ENCODE measurements at places on chromosomes 3 and 15.

- DNase-seq = no peak
Measured at GRCh38 chr15:40854161-40854560, 10.3 kb downstream of the SPINT1 start.

GRCh38 chr15:99017322-99017701 lies 9.7 kb upstream of the PGPEP1L start:
- no peak for DNase-seq

GRCh38 chr15:51368751-51369450 lies 27.4 kb downstream of the GLDN start:
- DNase-seq = no peak

DNA sequence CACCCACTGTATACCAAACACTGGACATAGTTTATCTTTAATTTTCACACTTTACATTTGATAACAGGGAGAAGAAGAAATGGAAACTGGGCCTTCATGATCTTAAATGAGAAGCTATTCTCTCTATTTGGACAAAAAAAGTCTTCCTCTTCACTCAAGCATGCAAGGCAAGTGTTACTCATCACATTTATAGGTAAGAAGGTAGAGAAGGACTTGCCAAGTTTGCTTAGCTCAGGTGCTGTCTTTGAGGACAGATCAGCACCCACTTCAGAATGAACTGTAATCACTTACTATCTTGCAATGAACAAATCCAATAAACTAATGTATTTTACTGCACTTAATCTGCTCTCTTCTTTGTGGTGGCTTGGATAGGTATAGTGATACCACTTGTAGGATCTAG lies 1.1 kb upstream of the MYH15 start:
- no peak for DNase-seq

DNA sequence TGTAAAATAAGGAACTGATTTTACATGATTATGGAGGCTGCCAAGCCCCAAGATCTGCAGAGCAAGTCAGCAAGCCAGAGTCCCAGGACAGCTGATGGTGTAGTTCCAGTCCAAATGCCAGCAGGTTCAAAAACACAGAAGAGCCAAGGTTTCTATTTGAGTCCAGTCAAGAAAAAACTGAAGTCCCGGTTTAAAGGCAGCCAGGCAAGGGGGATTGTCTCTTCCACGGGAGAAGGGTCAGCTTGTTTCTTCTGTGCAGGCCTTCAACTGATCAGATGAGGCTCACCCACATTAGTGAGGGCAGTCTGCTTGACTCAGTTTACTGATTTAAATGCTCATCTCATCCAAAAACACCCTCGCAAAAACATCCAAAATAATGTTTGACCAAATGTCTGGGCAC lies 246.2 kb downstream of the PLCL2 start:
- no peak for DNase-seq

- DNase-seq = peak; percentile 40
Measured at GRCh38 chr3:97793420-97794019, 28.3 kb upstream of the CRYBG3 start.

DNA sequence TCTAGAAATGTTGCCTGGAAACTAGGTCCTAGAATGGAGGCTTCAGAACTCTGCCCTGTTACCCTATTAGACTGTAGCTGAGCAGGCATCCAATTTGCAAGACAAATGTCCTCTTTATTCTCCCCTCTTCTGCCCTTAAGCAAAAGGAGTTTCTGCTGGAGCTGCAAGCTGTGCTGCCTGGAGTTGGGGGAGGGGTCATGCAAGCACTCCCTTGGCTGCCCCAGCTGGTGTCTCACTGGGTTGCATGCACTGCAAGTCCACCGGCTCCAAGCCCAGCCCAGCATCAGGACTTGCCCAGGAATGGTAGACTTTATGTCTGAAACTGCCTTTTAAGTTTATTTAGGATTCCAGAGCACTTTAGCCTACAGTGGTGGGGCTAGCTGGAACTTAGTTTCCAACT lies 15.7 kb upstream of the RBP2 start:
- no peak for DNase-seq

All from left renal pelvis (tissue), 4 donors.